ENCODE measurements at places on chromosomes 11 and 22.
A peak's percentile ranks its signal among the peaks of the same experiment; 100 is the strongest.

GRCh38 chr22:46019351-46019750, 42.4 kb upstream of the WNT7B start:
- no peak for DNase-seq

- DNase-seq, result no peak
Observed at GRCh38 chr11:96524475-96524874, 134.7 kb downstream of the JRKL start.

- no peak for DNase-seq
Observed at GRCh38 chr11:61855939-61856680, 28.0 kb downstream of the FADS2 start.

GRCh38 chr22:43550672-43551071, 138.9 kb downstream of the MPPED1 start:
- no peak for DNase-seq

- DNase-seq, result no peak
Observed at GRCh38 chr11:88535266-88535665, 197.7 kb upstream of the CTSC start.

DNA sequence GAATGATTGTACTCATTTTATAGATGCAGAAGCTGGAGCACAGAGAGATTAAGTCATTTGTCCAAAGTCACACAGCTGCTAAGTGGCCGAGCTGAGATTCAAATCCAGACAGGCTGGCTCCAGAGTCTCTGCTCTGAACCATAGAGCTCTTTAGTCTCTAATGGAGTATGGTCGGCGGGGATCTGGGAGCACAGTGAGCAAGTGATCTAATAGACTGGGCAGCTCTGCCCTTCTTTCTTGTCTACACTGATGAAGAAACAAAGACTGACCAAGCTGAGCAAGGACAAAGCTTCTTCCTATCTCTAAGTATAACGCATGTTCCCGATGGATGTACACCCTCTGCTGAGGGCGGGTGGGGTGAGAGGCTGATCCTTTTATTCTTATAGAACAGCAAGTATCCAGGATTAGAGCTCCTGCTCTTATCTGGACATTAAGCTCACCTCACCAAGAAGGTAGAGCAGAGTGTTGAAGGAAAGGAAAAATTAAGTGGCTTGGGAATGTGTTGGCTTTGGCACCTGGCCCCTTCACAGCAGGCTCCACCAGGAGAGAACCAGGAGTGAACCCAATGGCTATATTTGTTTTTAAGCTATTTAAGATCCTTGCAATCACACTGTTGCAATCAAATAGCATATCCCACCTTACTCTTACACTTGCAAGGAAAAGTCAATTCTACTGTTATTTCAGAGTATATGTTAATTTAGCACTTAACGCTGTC, 68.7 kb downstream of the ETS1 start:
- no peak for DNase-seq

GRCh38 chr11:43401252-43401651, 42.5 kb downstream of the TTC17 start:
- DNase-seq, result no peak

DNA sequence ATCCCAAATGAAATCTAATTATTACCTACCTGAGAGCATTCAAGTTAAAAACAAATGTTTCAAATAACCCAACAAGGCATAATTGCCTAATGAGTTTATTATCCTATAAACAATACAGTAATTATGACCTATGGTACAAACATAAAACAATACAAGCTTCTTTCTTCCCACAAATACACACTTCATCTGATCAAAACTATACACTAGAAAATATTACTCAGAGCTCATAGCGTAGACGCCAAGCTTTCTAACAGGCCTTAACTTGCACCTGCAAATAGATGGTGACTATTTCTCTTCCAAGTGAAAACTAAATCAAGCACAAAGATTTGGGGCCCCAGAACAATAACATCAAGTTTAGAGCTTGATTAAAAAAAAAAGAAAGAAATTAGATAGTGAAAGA, 78.1 kb downstream of the SOX6 start:
- DNase-seq, result no peak

DNA sequence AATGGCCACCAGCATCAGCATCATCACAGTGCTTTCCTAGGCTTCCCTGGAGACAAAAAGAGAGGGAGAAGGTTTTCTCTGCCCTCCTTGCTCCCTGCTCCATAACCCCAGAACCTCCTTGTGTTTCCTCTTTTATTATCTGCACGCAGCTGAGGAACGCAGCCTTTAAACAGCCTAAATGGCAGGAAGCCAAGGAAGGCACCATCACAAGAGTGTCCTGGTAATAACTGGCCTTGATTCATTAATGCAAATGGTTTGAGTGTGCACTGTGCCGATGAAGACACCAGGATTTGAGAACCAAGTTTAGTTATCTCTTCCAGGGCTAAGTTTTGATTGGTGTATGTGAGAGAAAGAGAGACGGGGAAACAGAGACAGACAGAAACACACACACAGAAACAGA, 29.4 kb upstream of the DRD2 start:
- no peak for DNase-seq

- DNase-seq, result no peak
Observed at GRCh38 chr11:86116386-86116726, 47.5 kb upstream of the PICALM start.

GRCh38 chr11:115452241-115452640, 52.0 kb downstream of the CADM1 start:
- no peak for DNase-seq

DNA sequence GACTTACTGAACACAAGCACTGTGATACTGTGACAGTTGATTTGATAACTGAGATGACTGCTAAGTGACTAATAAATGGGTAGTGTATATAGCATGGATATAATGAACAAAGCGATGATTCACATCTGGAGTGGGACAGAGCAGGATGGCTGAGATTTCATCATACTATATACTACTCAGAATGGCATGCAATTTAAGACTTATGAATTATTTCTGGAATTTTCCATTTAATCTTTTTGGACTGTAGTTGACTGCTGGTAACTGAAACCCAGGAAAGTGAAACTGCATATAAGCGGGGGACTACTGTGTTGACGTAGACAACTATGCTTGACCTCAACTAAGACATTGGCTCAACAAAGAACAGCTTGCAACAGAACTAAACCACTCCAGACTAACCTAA, 20.0 kb upstream of the NUCB2 start:
- peak; percentile 79 for DNase-seq

DNA sequence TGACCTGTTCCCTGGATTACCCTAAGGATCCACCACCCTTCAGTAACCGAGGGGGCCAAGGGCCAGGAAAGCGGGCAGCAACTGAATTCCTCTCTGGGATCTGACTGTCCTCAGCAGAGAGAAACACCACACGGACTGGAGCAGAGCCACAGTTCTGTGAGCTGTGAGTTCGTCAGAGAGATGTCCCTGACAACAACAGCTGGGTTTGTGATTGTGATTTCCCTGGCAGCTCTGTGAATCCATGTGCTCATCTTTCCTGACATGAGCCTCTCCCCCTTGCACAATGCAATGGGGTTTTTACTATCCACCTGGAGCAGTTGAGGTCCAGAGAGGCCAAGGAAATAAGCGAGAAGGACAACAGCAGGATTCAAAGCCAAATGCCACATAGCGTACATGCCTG, 69.4 kb upstream of the AMPD3 start:
- peak; percentile 82 for DNase-seq

GRCh38 chr11:86818462-86819192, 18.3 kb downstream of the PRSS23 start:
- no peak for DNase-seq

GRCh38 chr11:57288771-57289579, 35.8 kb downstream of the TNKS1BP1 start:
- peak; percentile 51 for DNase-seq

GRCh38 chr11:8654503-8654902, 28.0 kb downstream of the TRIM66 start:
- no peak for DNase-seq

DNA sequence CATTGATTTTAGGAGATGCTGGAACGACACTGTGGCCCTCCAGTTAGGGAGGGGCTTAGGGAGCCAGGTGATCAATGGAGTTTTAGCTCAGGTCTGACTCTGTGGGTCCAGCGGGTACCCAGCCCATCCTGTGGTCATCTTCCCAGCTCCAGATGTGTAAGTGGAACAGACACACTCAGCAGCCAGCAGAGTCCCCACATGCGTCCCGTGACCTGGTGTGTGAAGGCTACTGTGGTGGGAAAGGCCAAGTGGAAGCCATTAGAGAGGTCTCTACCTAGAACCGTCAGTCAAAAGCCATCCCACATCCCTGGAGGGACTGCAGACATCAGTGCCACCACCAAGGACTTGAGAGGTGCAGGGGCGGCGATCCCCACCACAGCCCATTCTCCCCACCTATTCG, 19.9 kb upstream of the CD81 start:
- DNase-seq, result no peak

DNA sequence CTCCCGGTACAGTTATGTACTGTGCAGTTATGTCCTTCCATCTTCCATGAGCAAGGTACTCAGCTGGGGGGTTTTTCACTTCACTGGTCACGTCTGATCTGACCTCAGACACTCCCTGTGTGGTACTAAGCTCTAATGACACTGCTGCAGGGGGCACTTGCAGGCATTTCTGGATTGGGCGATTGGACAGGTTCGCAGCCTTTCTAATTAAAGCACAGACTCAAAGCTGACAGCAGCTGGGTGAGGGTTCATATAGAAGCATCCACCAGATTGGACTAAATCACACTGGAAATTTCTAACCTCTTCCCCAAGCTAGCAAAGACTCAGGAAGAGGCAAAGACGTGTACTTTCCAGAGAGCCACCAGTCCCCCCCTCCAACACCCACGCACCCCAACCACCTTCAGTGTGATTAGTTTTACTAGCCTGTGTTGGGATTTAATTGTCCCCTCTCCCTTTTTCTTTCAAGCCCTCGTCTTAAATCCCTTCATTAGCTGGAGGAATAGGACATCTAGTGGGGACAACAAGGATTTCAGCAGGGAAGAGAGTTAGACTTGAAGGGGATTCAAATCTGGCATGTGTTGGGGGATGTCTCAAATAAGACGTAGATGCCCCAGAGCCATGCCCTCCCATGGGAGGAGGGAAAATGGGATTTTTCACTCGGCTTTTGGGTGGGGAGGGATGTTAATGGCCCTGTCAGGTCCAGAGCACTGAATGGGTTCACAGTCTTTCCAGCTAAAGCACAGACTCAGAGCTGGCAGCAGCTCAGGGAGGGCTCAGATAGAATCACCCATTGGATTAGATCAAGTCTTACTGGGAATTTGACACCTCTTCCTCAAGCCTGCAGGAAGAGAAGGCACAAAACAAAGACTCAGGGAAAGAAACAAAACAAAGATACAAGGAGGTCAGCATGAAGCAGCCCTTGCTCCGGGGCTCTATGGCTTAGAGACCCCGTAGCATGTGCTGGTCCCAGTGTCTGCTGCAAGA, 10.9 kb downstream of the INS start:
- DNase-seq, result no peak

- no peak for DNase-seq
Observed at GRCh38 chr11:106684944-106685343, 333.3 kb downstream of the GUCY1A2 start.

GRCh38 chr11:1092919-1093318, 18.2 kb downstream of the MUC2 start:
- DNase-seq, result no peak

DNA sequence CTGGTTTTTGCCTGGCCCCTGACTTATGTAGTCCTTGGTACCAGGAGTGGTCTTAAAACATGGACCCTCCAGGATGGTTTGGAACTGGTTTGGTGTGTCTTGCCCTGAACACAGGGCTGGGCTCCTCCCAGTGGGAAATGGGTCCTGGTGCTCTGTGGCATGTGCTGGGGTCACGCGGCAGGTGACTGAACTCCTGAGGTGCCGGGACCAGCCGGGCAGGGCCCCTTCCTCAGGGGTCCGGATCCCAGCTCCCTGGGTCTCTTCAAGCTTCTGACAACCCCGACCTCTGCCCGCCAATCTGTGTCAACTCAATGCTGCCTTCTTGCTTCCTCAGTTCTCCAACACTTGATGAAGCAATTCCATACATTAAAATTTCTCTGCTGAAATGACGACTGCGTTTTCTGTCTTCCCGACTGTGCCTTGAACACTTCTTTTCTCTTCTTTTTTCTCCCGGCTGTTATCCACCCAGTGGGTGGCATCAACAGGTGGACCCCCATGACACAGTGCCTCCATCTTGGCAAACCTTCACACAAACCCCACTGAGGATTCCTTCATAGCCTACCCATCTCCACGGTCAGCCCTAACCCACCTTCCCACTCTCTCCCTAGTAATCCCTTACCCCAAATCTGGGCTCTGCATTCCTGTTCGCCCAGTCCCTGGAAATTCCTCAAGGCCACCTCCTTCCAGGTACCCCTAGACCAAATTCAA, 4.4 kb downstream of the IFT27 start:
- no peak for DNase-seq

DNA sequence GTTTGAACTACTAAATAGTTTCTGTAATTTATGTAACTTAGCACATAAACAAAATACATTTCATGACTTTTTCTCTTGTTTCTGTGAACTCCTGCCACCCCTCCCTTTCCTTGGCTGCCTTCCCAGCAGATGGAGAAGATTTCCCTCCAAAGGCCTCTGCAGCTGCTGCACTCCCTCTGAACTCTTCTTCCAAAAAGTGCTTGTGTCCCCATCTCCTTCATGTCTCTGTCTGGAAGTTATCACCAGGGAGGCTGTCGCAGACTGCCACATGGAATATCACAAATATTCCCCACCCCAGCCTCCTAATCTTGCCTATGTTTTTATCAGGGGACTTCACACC, 1068.3 kb downstream of the OPCML start:
- DNase-seq, result no peak

Measured in GM04503 (cell line).